ENCODE measurements at places on chromosomes 11 and 22.

DNA sequence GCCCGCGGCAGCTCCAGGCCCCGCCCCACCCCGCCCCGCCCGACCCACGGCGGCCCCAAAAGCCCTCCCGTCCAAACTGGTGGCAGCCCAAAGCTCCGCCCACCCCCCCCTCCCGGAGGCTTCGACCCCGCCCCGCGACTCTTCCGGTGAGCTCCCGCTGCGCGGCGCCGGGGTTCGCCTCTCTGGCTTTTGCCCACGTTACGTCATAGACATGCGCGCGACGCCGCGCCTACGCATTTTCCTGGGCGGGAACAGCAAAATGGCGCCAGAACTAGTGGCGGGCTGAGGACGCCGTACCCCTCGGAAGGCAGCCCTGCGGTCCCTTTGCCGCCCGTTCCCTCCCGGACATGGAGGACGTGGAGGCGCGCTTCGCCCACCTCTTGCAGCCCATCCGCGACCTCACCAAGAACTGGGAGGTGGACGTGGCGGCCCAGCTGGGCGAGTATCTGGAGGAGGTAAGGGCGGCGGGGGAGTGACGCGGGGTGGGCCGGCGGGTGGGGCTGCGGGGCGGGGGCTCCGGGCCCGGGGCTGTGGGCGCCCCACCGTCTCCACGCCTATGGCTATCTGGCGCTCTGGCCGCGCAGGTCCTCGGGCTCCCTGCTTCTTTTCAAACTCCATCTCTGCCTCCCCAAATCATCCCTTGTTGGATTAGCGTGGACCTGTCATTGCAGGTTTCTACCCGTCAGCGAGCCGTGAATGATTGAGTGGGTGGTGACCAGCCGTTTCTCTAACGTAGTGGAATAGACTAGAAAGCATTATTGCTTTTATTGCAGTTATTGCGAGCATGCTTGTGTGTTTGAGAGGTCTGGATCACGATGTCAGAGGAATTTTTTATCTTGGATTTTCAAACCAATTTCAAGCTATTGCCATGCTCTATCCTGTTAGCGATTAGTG is at the start of gene NCAPH2:
Gene NCAPH2 (plus strand): TSS at position 234 of the 894 bp plus-strand sequence. CDS start 114 bp downstream, at position 348.
- peak; percentile 97 for DNase-seq

DNA sequence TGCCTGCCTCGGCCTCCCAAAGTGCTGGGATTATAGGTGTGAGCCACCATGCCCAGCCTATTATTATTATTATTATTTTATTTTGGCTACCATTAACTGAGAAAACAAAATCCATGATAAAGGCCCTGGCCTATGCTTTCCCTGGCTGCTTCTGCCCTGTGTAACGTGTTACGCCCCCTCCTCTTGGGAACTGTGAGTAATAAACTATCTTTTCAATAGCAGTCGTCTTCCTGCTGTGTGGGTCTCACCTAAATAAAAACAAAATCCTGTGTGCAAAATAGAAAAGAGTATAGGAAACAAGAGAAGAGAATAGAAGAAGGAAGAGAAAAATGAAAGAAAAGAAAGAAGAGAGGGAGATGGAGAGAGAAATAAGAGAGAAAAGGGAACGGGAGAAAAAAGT is 237.0 kb downstream of the MIAT start:
- peak; percentile 17 for DNase-seq

- DNase-seq: no peak
Observed at GRCh38 chr11:77374108-77374507, 72.6 kb upstream of the GDPD4 start.

DNA sequence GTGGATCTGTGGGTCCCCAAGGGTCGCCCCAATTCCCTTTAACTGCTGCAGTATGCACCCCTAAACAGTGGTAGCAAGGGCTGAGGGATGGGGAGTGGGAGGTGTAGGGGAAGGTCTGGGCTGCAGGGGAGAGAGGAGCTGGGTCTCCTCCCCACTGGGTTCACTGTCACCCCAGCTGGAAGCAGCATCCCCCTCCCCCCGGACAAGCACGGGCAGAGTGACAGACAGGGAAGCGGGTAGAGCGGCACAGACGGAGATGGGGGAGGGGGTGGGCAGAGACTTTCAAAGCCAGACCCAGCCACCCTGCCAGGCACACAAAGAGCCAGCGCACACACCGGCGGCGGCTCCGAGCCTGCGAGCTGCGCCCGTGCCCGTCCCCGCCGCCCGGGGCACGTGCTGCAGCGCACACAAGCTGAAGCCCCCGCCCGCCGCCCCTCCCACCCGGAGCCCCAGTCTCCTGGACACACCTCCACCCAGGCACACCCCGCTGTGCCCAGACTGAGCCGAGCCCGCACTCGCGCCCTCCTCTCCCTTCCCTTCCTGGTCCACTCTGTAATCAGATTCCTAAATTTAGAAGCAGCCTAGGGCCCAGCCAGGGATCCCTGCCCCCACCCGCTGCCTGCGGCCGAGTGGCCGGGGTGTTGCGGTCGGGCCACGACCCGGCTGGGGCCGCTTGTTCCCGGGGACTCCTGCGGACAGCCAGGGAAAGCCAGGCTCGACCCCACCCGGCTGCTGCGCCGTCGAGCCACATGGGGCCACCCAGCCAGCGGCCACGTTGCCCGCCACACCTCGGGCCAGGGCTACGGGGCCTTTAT is 935 bp upstream of the RCOR2 start:
- DNase-seq: peak; percentile 34

GRCh38 chr11:131038597-131038996 is 122.3 kb upstream of the SNX19 start:
- DNase-seq: peak; percentile 12

- no peak for DNase-seq
Observed at GRCh38 chr11:70473873-70474690, 75.8 kb downstream of the CTTN start.

DNA sequence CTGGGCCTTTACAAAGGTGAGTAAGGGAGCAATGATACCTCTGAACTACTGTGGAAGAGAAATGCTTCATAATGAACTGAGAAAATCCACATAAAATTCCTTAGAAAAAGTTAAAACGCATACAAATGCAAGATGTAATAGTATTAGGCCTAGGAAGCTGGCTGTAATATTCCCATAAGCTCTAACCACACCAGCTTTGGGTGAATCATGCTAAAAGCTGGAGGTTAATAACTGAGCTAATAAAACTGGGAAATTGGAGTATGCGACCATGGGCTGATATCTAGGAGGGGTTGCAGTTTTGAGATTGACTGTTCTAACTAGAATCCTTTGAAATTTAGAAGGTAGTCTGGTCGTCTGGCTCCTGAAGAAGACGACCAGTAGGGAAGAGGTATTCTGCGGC is 28.6 kb upstream of the RCE1 start:
- no peak for DNase-seq

- DNase-seq: no peak
Observed at GRCh38 chr22:21754523-21754922, 18.9 kb upstream of the YPEL1 start.

DNA sequence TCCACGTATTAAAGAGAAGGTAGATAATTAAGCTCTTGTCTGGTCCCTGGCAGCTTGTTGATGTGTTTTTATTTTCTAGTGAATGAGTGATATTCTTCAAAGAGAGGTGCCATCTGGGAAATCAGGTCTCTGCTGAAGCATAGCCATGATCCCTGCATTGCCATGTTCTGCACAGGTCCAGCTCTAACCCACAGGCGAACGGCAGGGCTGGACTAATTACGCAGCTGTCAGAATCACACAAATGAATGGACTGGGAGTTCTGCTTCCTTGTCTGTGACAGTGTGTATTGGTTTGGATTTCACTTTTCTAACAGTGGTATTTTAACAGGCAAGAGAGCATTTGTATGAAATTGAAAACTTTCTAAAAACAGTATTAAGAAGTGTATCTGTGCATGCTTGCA is 235.6 kb downstream of the FAT3 start:
- no peak for DNase-seq

- peak; percentile 89 for DNase-seq
Observed at GRCh38 chr11:16226245-16226644, 130.1 kb downstream of the SOX6 start.

DNA sequence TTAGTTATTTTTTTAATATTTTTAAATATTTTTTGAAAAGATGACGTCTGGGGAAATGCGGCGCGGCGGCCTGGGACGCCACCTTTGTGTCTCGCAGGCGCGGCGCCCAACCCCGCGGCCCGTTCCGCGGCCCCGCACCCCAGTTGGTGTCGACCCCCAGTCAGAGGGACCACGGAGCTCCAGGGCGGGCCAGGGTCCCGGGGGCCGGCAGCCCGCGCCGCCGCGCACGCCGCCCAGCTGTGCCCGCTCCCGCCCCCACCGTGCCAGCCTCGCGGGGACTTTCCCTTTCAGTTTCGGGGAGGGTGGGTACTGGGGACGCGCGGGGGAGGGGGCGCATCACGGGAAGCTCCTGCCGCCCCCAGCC is 1.6 kb downstream of the CCND1 start:
- DNase-seq: peak; percentile 6

DNA sequence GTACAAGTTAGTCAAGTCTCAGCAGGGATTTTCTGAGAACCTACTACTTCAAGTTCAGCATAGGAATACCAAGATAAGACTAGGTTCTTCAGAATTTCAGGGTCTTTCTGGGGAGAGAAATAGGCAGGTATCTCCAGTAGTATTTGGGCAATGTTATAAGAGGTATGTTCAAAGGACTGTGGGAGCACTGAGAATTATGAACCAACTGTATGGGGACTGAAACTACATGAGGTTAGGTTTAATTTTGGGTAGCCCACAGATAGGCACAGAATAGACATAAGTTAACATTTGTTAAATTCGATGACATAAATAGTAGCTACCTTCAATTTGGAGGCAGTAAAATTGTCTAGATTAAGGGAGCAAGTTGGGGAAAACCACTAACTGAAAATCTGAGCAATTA is 9.2 kb upstream of the GAB2 start:
- no peak for DNase-seq

- peak; percentile 13 for DNase-seq
Observed at GRCh38 chr11:115238791-115239190, 265.4 kb downstream of the CADM1 start.

- peak; percentile 40 for DNase-seq
Observed at GRCh38 chr11:9750551-9750950, 86.7 kb downstream of the SWAP70 start.

Measured in kidney tubule cell (primary cell).